ENCODE measurements at places on chromosomes 1 and 21. TPM values are rescaled to one million over a fixed set of nuclear protein-coding genes. Genes with fewer than 3 reads are reported as not detected.

GRCh38 chr1:156052862-156053767, 483 bp downstream of the UBQLN4 start:
- H3K4me3 ChIP-seq: peak overlapping the region; percentile 99
- peak overlapping the region; percentile 83 for H3K27ac ChIP-seq
- H3K4me1 ChIP-seq: peaks cover 28% of the 10 kb centered on the region
- H3K27me3 ChIP-seq: no peaks in the 10 kb centered on the region
- DNase-seq: peak; percentile 62
- H3K36me3 ChIP-seq: peaks cover 7% of the 10 kb centered on the region

DNA sequence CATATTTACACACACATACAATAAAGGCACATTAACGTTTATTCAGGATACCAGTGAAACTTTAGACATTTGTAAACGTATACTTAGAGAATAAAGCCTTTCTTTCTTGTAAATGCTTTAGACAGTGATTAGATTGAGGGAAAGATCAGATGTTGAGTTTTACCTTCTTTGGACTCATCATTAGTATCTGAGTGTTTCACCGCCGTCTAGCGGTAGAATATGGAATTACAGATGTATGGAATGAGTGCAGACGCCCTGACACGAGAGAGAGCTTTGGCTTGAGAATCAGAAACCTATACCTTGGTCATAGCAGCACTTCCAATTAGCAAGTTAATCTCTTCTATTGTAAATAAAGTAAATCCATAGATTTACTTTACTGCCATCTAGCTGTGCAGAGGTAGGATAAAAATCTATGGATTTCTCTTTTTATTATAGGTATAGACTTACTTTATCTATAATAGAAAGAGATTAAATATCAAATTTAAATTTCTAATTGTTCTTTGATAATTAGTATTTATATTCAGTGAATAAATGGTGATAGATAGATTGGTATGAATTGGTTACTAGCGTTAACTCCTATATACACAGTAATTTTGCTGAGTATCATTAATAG, 12.6 kb downstream of the FLG2 start:
- H3K27ac ChIP-seq: no peak overlapping the region
- peaks cover 24% of the 10 kb centered on the region for H3K27me3 ChIP-seq
- DNase-seq: peak; percentile 44

DNA sequence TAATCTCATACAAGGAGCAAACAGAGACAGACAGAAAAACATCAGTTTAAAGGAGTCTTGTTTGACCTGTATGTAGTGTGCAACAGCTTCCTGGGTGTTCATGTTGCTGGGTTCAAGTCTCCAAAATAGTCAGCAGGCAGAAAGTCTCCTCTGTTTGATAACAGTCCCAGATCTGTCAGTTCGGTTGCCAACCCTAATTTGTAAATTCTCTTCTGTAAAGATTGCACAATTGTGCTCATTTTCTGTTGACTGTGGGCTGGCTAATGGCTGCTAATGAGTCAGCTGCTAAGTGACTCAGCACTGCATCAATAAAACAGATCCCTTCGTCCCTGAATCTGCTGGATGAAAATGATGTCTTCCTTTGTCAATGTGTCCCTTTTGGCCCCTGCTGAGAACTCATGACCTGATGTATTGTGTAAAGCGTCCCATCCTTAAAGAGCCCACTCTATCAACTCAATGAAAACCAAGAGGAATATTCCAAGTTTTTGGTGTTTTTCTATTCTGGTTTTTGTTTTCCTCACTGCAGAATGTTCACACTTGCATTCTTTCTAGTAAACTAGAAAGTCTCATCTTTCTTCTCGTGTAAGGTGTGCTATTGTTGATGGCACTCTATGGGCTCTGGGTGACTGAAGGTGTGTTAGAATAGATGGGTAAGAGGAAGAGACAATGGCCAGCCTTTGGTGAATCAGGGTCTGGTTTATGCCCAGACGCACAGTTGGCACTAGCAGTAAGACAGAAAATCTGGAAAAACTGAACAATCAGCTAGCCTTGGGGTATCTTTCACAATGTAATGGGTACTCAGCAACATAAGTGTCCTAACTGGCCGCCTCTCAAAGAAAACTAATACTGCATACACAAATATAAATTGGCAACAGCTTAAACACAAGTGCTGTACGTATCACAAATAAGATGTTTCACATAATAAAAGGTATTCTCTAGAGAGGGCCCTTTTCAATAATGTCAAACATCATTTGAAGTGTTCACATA, 75.1 kb upstream of the SIPA1L2 start:
- no peak for DNase-seq
- peaks cover 8% of the 10 kb centered on the region for H3K27me3 ChIP-seq
- H3K4me1 ChIP-seq: no peaks in the 10 kb centered on the region

DNA sequence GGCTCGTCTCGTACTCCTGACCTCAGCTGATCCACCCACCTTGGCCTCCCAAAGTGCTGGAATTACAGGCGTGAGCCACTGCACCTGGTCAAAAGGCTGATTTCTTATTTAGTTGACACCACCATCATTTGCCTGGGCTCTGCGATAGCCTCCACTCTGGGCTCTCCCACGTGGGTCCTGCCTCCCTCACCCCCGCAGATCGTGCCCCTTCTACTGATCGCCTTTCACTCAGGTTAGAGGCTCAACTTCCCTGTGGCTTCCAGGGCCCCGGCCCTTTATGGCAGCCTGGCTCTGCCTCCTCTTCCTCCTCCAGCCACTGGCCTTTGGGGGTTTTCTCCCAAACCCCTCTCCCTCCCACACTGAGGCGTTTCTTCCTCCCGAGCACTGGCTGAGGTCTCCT, 2.5 kb upstream of the MFAP2 start:
- H3K36me3 ChIP-seq: peaks cover 5% of the 10 kb centered on the region
- no peak for DNase-seq
- no peak overlapping the region for H3K27ac ChIP-seq
- H3K4me1 ChIP-seq: peaks cover 13% of the 10 kb centered on the region
- H3K4me3 ChIP-seq: no peak overlapping the region
- H3K27me3 ChIP-seq: peaks cover 19% of the 10 kb centered on the region

DNA sequence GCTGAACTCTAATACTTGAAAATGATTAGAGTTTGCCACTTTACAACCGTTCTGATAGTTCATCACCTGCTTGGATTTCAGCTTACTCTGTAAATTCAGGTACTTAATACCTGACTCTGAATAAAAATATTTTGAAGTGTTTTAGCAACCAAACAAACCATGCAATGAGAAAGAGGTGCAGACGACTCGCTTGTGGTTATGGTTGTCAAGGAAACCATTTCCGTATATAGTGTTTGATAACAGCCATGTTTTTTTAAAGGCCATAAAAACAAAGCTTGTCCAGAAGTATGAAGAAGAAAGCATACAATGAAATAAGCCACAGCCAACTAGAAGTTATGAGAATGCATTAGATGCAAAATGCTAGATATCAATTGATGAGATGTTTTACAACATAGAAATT, 167.2 kb upstream of the HMCN1 start:
- peaks cover 2% of the 10 kb centered on the region for H3K36me3 ChIP-seq
- H3K27me3 ChIP-seq: no peaks in the 10 kb centered on the region
- peak overlapping the region; percentile 58 for H3K4me3 ChIP-seq
- no peak for DNase-seq

GRCh38 chr1:58857680-58858673, 74.1 kb upstream of the JUN start:
- no peak for DNase-seq
- peak overlapping the region; percentile 58 for H3K4me3 ChIP-seq
- peaks cover 25% of the 10 kb centered on the region for H3K4me1 ChIP-seq
- no peaks in the 10 kb centered on the region for H3K27me3 ChIP-seq
- H3K36me3 ChIP-seq: peaks cover 3% of the 10 kb centered on the region
- peak overlapping the region; percentile 88 for H3K27ac ChIP-seq

- H3K4me1 ChIP-seq: peaks cover 26% of the 10 kb centered on the region
- DNase-seq: peak; percentile 22
Observed at GRCh38 chr1:224615861-224616755, at the start of gene CNIH3. CNIH3 (plus strand) TSS chr1:224616317; CDS start chr1:224617175, 858 bp downstream.

- H3K4me3 ChIP-seq: no peak overlapping the region
- no peak for DNase-seq
- peaks cover 14% of the 10 kb centered on the region for H3K4me1 ChIP-seq
- H3K27ac ChIP-seq: no peak overlapping the region
- H3K27me3 ChIP-seq: no peaks in the 10 kb centered on the region
Observed at GRCh38 chr1:3030663-3031381, 9.6 kb downstream of the ACTRT2 start.

- H3K36me3 ChIP-seq: no peaks in the 10 kb centered on the region
- no peaks in the 10 kb centered on the region for H3K4me1 ChIP-seq
- no peak for DNase-seq
- no peak overlapping the region for H3K4me3 ChIP-seq
Observed at GRCh38 chr1:173117108-173117633, 66.4 kb upstream of the TNFSF18 start.

GRCh38 chr1:48061162-48062136, 64.3 kb upstream of the TRABD2B start:
- DNase-seq: no peak
- no peaks in the 10 kb centered on the region for H3K4me1 ChIP-seq
- no peak overlapping the region for H3K4me3 ChIP-seq
- no peak overlapping the region for H3K27ac ChIP-seq
- H3K36me3 ChIP-seq: no peaks in the 10 kb centered on the region

- no peaks in the 10 kb centered on the region for H3K4me1 ChIP-seq
- no peak for DNase-seq
- peaks cover 57% of the 10 kb centered on the region for H3K27me3 ChIP-seq
- no peak overlapping the region for H3K27ac ChIP-seq
Observed at GRCh38 chr1:48530727-48531351, 58.8 kb upstream of the SPATA6 start.

GRCh38 chr1:167681024-167681423, 40.8 kb upstream of the MPZL1 start:
- H3K4me3 ChIP-seq: no peak overlapping the region
- H3K27ac ChIP-seq: no peak overlapping the region

DNA sequence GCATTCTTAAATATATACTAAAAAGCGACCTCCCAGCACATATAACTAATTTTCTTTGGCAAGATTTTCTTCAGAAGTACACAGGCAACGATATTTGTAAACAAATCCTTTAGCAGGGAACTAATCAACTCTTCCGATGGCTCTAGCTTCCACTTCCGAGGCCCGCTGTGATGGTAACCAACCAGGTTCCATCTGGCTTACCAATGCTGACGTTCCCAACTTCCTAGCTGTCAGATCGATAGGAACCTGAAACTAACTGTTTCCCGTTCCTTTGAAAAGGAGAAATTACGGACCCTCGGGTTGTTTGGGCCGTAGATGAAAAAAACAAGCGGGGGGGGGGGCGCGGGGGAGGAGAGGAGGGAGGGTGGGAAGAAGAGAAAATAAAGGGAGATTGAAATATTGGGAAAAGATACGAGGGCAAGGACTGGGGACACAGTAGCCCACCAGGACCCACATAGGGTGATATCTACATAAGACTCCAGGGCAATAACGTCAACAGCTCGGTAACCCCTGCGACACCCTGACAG, 513 bp downstream of the GTF2B start:
- H3K4me1 ChIP-seq: peaks cover 46% of the 10 kb centered on the region
- peak overlapping the region; percentile 94 for H3K4me3 ChIP-seq
- peak overlapping the region; percentile 94 for H3K27ac ChIP-seq
- H3K27me3 ChIP-seq: no peaks in the 10 kb centered on the region
- DNase-seq: no peak

DNA sequence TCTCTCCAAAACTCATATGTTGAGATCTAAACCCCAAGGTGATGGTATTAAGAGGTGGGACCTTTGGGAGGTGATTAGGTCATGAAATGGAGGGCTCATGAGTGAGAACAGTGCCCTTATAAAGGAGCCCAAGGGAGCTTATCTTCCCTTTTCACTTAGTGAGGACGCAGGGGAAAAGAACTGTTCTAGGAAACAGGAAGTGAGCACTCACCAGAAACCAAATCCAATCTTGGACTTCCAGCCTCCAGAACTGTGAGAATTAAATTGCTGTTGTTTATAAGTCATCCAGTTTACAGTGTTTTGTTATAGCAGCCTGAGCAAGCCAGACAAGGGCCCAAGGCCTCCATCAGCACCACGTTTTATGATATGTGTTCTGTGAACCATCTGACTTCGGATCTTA, 60.3 kb upstream of the LRRC8D start:
- peak overlapping the region; percentile 67 for H3K27ac ChIP-seq
- no peak for DNase-seq
- no peaks in the 10 kb centered on the region for H3K36me3 ChIP-seq

- no peak overlapping the region for H3K4me3 ChIP-seq
- peaks cover 3% of the 10 kb centered on the region for H3K4me1 ChIP-seq
- H3K27me3 ChIP-seq: peaks cover 5% of the 10 kb centered on the region
- no peak overlapping the region for H3K27ac ChIP-seq
Observed at GRCh38 chr1:173016419-173016818, 34.3 kb downstream of the TNFSF18 start.

GRCh38 chr1:43597028-43597427, 52.9 kb upstream of the KDM4A start:
- H3K27me3 ChIP-seq: no peaks in the 10 kb centered on the region
- DNase-seq: no peak
- H3K4me3 ChIP-seq: no peak overlapping the region
- H3K27ac ChIP-seq: no peak overlapping the region

- peaks cover 10% of the 10 kb centered on the region for H3K27me3 ChIP-seq
- H3K4me1 ChIP-seq: peaks cover 18% of the 10 kb centered on the region
- H3K4me3 ChIP-seq: peak overlapping the region; percentile 95
- H3K36me3 ChIP-seq: peaks cover 4% of the 10 kb centered on the region
Observed at GRCh38 chr1:20732071-20732587, 374 bp downstream of the SH2D5 start.

GRCh38 chr1:12035312-12035711, 16.0 kb downstream of the MIIP start:
- peak overlapping the region; percentile 41 for H3K27ac ChIP-seq
- no peak for DNase-seq
- H3K36me3 ChIP-seq: no peaks in the 10 kb centered on the region
- H3K4me1 ChIP-seq: no peaks in the 10 kb centered on the region

GRCh38 chr1:107309962-107310361, 169.1 kb downstream of the NTNG1 start:
- DNase-seq: no peak
- H3K4me1 ChIP-seq: no peaks in the 10 kb centered on the region
- H3K27me3 ChIP-seq: no peaks in the 10 kb centered on the region
- H3K4me3 ChIP-seq: no peak overlapping the region

DNA sequence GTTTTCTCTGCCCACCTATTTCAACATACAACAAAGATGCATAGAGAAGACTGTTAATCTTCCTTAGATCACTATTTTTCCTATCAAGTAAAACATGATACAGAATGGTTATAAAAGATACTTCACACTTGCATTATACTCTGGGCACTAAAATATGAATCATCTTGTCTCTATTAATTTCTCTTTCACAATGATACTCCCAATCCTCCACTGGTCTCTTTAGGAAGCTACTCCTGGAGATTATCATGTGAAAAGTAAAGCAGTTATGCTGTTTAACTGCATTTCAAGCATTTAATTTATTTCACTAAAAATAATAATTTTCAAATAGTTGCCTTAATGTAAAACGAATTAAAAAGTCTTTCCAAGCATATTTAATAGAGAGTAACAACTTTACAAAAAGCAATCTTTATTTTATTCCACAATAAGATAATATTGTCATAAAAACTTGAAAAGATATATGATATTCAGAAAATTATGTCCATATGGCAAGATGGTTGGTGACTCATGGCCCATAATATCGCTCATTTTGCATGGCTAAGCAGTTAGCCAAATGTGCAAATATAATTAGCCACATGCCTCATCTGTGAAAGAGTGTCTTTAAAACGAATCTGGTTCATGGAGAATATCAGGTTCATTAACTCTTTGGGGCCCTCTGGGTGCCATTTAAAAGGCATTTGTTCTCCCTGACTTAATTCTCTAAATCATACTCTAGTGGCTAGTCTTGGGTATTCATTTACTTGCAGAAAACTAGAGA, 1569.0 kb upstream of the B3GALT2 start:
- no peak overlapping the region for H3K27ac ChIP-seq
- no peaks in the 10 kb centered on the region for H3K36me3 ChIP-seq
- peaks cover 2% of the 10 kb centered on the region for H3K4me1 ChIP-seq
- no peak for DNase-seq
- no peak overlapping the region for H3K4me3 ChIP-seq
- peaks cover 4% of the 10 kb centered on the region for H3K27me3 ChIP-seq

RIPK4 gene
- total RNA-seq: 0.37 TPM

MNDA gene
- 5.2 TPM for total RNA-seq

FRRS1 gene
- 0.65 TPM for total RNA-seq

LAMC2 gene
- not detected for total RNA-seq

Data from T-helper 17 cell (primary cell).